ENCODE measurements at places on chromosomes 4 and X. TPM values are rescaled to one million over a fixed set of nuclear protein-coding genes. Genes with fewer than 3 reads are reported as not detected.

Gene PCDH19
- total RNA-seq, result 0.47 TPM

Gene KLF3
- total RNA-seq, result 15.5 TPM

Gene GPC4
- under 0.01 TPM for total RNA-seq

Gene RASSF6
- total RNA-seq, result not detected

Gene SGMS2
- total RNA-seq, result 37.9 TPM

Data from endothelial cell of coronary artery (primary cell).